ENCODE measurements at places on chromosomes 11 and 22.

DNA sequence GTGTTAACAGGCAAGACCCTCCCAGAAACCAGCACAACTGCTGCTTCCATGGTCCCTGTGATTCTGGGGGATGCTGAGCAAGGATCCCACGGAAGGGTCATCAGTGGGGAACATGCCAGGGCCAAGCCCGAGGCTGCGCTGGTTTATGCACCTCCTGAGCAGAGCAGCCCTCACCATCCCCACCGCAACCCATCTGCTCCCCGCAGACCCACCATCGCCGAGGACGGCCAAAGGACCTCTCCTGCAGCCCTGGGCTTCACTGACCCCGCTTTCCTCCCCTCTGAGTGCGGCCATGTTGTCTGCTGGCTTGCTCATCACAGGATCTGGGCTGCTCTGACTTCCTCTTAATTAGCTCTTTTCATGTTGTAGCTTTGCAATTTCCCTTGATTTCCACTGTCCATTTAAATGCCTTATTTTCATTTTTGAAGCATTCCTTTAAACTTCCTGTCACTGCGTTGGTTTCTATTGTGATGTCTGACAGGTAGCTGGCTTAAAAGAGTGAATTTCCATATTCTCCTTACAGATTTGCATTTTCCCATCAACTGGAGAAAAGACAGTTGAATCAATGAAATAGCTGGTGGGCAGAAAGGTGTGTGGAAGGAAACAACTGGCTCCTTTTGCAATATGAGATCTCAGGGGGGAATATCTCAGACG lies 14.9 kb downstream of the TP53AIP1 start:
- DNase-seq: no peak

DNA sequence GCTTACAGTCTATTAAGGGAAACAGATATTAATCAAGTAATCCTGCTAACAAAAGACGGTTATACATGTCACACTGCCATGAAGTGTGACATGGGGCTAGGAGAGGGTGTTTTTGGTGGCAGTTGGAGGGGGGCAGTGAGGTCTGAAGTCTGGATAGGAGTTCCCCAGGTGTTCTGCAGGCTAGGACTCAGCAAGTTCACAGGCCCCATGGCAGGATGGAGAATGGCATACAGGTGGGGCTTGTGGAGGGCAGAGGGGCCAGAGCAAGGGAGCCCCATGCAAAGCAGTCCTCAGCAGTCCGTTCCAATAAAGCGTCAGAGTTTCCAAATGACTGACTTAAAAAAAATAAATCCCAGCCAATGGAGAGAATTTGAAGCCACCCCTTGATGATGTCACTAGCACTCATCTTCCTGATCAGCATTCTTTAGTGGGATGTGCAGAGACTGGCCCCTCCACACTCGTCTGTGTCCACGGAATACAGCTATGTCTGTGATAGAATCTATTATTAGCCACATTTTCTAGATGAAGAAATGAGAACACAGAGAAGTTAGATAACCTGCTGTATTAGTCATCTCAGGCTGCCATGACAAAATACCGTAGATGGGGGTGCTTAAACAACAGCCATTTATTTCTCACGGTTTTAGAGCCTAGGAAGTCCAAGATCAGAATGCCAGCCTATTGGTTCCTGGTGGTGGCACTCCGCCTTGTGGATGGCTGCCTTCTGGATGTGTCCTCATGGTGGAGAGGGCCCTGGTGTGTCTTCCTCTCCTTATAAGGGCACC lies 32.6 kb downstream of the PRDM11 start:
- no peak for DNase-seq

DNA sequence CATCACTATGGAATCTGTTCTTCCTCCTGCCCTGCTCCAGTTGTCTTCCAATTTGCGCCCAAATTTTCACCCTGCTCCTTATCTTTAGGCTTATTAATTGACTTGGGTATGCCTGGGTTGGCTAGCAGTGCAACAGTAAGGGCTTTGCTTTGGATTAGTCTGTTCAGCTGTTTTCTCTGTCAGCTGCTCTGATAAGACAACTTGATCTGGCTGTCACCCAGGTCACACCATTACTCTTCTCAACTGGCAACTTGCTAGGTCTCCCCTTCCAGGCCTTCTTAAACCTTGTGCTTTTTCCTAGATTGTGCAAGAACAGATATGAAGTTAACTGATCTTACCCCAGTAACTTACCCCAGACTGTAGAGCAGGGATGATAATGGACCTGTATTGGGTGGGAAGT lies 357.8 kb upstream of the LARGE1 start:
- DNase-seq: no peak

DNA sequence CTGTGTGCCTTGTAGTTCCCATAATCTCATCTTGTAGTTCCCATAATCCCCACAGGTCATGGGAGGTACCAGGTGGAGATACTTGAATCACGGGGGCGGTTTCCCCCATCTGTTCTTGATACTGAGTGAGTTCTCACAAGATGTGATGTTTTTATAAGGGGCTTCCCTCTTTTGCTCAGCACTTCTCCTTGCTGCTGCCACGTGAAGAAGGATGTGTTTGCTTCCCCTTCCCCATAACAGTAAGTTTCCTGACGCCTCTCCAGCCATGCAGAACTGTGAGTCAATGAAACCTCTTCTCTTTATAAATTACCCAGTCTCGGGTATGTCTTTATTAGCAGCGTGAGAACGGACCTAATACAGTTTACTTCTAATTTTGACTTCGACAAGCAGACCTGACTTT lies 14.0 kb upstream of the SMIM38 start:
- no peak for DNase-seq

DNA sequence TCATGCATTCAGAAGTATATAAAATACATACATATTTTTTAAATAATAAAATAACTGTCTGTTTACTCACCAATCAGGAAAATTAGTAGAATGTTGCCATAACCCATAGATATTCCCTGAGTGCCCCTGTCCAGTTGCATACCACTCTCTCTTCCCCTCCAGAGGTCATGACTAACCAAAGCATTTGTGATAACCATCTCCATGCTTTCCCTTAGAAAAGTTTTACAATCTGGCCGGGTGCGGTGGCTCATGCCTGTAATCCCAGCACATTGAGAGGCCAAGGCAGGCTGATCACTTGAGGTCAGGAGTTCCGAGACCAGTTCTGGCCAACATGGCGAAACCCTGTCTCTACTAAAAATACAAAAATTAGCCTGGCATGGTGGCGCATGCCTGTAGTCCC lies 33.2 kb upstream of the LDHA start:
- DNase-seq: no peak

DNA sequence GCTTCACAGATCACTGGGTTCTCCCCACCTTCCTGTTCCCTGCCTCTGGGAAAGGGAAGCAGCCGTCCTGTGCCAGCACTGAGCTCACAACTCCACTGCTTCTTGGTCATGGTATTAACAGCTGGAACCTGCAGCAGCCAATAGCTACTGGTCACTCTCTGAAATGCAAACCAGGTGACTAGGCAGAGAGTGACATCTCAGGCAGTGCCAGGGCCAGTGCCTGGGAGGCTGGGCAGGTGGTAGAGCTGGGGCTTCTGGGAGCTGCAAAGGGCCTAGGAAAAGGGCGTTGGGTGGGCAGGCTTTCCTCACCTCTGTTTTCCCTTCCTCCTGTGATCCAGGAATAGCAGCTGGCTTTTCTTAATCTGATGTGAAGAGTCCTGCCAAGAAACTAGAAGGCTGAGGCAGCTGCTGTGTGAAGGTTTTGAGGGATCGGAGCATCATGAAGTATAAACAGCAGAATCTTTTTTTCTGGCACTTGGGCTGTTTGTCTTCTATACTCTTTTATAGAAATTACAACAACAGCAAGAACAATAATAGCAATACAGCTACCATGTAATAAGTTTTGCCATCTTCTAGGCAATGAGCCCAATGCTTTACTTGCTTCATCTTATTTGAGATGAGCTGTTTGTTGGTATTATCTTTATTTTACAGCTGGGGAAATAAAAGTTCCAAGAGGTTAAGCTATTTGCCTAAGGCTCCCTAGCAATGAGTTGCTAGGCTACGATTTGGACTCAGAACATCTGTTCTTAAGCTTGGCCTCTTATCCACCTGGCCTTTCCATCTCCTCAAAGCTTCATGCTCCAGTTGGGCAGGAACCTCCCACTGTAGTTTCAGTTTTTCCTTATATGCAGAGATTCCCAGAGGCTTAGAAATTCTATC lies 22.0 kb upstream of the CD44 start:
- DNase-seq: no peak

GRCh38 chr11:68037411-68038225 lies 1.2 kb upstream of the TCIRG1 start:
- no peak for DNase-seq

DNA sequence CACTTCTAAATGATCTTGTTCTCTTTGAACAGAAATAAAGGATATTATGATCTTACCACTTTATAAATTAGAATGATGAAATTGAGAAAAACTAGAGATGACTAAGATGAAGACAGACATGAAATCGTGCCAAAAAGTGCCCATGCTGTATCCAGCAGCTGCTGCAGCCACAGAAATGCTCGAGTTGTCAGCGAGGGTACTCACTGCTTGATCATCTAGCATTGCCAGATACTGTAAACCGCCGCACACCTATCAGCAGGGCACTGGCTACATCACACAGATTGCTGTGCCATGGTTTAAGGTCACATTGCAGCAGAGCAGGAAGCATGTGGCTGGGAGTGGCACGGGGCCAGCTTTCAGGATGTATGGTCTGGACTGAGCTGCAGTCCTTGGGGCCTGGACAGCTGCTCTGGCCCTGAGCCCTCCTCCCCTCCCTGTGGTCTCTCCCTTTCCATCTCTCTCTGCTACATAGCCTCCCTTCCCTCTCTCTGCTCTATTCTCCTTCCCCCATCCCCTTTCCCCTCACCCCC lies 51.0 kb upstream of the SEPTIN5 start:
- no peak for DNase-seq

DNA sequence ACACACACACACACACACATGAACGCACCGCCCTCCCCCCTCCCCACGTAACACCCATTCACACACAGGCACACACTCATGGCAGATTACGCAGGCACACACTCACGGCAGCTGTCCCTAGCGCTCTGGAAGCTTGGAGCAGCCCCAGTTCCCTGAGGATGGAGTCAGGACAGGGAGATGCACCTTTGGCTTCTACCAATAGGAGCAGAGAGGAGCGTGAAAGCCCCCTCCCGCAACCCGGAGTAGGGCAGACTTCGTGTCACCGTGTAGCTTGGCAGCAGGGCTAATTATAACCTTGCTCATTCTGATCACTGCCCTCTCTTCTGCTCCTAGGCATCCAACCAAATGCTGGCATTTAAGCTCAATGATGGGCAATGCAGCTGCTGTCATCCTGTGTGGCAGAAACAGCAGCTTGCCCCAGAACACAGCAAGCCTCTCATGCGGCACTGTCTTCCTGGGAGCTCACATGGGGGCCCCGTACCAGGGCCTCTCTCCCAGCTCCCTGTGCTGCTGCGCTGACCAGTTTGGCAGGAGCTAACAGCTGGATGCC lies 31.9 kb downstream of the ANKK1 start:
- no peak for DNase-seq

DNA sequence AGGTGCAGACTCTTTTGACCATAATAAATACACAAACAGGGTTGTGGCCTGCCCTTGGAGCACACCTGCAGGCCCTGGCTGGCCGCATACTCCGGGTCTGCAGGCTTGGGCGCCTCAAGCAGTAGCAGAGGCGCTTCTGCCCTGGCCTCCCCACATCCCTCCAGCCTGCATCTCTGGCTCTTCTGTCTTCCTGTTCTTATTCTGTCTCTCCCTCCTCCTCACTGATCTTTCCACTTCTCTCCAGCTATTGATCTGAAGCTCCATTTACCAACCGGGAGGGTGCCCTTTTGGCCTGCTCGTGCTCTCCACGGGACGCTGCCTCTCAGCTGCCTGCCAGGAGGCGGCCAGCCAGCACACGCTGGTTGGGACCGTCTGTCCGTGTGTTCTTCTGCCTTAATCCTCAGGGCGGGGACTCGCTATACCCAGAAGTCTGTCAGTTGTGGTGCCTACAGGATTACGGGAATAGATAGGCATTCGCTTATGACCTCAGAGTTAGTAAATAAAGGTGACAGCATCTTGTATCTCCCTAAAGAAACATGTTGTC lies 5.2 kb downstream of the UPB1 start:
- no peak for DNase-seq

GRCh38 chr22:45562102-45562501 lies 59.4 kb downstream of the FBLN1 start:
- DNase-seq: no peak

- DNase-seq: no peak
These were observed 314.5 kb upstream of the CCDC90B start for GRCh38 chr11:83600661-83601060.

DNA sequence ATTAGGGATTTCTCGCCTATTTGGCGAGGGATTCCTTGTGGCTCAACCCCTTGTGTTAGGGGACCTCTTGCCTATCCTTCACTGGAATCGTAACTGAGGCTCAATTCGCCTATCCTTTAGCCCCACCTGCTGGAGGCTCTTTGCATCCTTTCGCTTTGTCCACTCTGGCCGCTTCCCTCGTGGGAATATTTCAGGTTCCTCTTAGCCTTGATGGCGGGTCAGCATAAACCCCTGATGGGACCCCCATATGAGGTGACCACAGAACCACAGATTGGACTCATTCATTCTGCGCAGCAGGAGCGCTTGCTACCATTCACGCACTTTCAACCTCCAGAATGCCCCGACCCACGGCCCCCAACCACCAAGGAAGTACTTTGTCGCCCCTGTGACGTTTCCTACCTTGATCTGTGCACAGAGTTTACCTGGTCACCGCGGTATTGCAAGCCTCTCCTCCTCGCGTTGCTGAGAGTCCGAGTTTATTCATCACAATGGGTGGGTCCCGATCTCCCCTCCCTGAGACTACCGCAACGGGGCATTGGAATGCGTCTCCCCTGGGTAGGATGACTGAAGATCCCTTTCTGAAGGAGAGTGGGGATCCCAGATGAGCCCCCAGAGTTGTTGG lies at the start of gene OR52N2:
Gene OR52N2, plus strand, starts transcription at position 425 of the 622 bp plus-strand sequence. CDS start 11,412 bp downstream, outside the sequence.
- no peak for DNase-seq

DNA sequence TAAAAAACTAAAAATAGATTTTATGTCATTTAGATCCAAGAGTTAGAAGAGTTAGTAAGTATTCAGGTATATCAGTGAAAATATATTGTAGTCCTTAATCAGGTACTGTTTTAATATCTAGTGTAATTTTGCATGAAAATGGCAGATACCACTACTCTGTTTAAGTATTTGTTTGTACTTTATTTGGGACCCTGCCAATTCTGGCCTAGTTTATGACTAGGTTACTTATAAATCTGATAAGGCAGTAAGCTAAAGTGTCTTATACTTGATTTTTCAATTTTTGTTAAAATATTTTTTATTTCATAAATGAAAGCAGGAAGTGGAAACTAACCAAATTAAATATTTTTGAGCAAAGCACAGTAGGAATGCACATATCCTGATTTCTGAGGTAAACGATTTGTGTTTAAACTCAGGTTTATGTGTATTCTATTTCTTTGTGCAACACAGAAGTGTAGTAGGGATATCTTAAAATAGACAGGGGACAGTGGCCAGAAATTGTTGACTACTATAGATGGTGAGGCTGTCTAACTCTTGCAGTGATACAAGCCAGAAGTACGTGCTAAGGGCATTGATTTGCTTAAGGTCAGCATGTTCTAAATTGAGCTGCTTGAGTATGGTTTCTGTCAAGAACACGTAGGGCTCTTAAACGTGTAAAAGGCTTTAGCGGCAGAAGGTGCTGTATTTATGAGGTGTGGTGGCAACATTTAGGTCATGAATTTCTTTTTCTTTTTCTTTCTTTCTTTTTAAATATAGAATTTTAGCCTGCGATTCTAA lies 34.0 kb downstream of the HIPK3 start:
- DNase-seq: no peak
